T-helper 17 cell (primary cell): ENCODE measurements at places on chromosomes 3 and 15.
A peak's percentile ranks its signal among the peaks of the same experiment; 100 is the strongest.

DNA sequence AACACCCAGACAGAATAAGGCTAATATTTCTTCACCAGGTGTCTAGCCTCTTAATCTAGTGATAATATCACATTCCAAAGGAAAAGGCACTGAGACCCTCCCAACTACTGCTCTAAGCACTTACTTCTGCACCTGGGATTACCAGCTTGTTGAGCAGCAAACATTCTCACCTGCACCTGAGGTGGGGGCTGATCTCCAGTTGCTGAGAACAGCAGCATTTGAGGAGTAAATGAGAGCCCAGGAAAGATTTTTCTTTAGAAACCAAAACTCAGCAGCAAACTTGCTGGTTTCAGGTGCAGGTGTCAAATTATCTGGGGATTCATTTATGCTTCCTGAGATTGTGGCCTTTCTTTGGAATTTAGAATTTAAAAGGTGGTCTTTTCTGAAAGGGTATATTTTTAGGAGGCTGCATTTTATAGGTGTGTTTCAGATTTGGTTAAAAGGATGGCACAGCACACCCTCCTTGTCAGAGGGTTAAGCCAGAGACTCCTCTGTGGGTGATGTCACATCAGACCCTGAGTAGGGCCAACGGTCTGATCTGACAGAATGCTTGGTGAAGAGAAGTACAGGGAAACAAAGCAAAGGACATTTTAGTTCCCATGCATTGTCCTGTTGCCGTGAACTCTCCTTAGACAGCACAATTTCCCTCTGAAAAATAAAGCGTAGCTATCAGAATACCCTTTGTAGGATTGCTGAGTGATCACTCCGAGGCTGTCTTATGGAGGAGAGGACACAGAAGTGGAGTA is 411.0 kb upstream of the ATP11B start:
- H3K27me3 ChIP-seq, result peaks cover 6% of the 10 kb centered on the region
- no peak overlapping the region for H3K27ac ChIP-seq
- no peaks in the 10 kb centered on the region for H3K36me3 ChIP-seq
- no peak overlapping the region for H3K4me3 ChIP-seq
- no peak for DNase-seq

DNA sequence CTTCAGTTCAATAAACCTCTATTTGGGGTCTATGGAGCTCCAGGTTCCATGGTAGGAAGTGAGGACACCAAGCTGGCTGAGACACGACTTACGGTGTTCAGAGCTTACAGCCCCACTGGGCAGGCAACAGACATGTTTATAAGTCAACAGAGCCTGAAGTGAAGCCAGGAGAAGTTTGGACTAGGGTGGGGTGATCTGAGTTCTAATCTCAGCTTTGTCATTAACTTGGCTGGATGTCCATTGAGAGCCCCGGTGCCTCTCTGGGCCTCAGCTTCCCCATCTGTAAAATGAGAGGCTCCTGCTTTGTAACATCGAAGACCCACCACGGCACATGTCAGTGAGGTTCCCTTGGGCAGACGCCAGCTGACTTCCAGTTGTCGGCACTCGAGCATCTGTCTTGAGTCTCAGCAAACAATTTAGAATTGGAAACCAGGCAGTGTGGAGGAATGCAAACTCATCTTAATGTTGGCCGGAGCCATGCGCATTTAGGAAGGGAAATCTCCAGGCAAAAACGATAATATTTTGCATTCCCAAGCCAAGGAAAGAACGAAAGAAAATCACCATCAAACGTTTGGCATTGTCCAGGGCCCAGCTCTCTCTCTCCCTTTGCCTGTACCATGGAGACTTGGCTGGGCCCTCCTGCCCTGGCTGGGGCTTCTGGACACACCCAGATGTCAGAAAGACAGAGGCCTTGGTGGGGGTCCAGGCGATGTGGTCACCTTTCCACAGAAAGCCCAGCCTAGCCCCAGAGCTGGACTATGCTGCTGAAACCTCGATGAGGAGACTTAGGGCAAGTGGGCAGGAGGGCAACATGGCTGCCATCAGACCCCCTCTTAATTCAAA is 18.4 kb downstream of the ITGA11 start:
- H3K27ac ChIP-seq, result no peak overlapping the region
- H3K4me1 ChIP-seq, result no peaks in the 10 kb centered on the region
- H3K36me3 ChIP-seq, result no peaks in the 10 kb centered on the region
- no peak overlapping the region for H3K4me3 ChIP-seq
- DNase-seq, result no peak

DNA sequence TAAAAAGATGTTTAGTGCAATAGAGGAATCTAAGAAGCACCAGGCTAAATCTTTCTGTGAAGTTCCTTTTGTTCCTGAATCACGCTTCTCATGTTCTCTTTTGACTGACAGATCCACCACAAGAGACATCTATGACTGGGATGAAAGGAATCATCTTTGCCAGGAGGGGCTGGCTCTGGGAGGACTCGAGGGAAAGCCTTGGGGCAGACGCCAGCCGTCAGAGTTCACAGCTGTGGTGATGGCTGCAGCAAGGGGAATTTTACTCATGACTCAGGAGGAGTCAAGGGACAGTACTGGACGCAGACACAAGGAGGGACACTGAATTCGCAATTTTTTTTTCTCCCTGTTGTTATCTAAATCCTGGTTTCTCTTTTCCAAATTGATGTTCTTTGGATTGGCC is 38.7 kb downstream of the C3orf38 start:
- H3K36me3 ChIP-seq, result no peaks in the 10 kb centered on the region
- no peak overlapping the region for H3K4me3 ChIP-seq
- H3K27me3 ChIP-seq, result no peaks in the 10 kb centered on the region
- H3K27ac ChIP-seq, result no peak overlapping the region
- H3K4me1 ChIP-seq, result no peaks in the 10 kb centered on the region

DNA sequence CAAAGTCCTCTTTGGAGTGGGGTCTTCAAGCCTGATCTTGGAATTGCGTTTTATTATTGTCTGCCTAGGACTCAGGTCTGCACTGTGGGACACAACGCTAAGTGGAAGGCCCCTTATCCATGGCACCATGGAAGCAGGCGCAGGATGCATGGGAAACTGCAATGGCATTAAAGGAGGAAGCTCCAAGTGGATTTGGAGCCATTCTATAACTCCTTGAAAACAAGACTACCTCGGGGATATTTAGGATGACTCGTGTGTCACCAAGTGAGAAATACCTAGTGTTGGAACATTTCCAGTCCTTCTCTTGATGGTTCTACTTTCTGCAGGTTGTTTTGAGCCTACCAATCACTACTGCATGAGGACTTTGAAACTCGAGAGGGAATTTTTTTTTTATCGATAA is 126.6 kb upstream of the ZBED2 start:
- H3K36me3 ChIP-seq, result peaks cover 4% of the 10 kb centered on the region
- H3K4me3 ChIP-seq, result no peak overlapping the region
- no peak for DNase-seq
- H3K27me3 ChIP-seq, result no peaks in the 10 kb centered on the region
- H3K4me1 ChIP-seq, result peaks cover 8% of the 10 kb centered on the region

DNA sequence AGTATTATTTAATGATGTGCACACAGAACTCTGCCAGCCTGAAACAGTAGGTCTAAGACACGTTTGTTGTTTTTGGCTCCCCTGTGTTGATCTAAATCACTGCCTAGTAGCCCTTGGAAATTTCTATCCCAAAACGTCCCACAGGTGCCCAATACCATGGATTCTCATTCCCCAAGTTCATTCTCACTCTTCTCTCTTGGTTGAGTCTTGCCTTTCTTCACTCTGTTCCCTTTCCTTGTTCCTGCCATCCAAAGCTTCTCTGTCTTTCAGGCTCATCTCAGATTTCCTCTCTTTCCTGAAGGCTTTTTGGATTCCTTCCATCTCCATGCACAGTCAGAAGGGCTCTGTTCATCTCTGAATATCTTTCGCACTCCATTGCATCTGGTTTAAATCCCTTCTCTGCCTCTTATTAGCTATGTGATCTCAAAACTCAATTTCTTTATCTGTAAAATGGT is 54.2 kb downstream of the PPARG start:
- H3K4me1 ChIP-seq, result peaks cover 8% of the 10 kb centered on the region
- no peaks in the 10 kb centered on the region for H3K36me3 ChIP-seq
- H3K4me3 ChIP-seq, result no peak overlapping the region
- peaks cover 16% of the 10 kb centered on the region for H3K27me3 ChIP-seq

- no peaks in the 10 kb centered on the region for H3K27me3 ChIP-seq
- H3K36me3 ChIP-seq, result peaks cover 4% of the 10 kb centered on the region
- peaks cover 24% of the 10 kb centered on the region for H3K4me1 ChIP-seq
- H3K4me3 ChIP-seq, result peak overlapping the region; percentile 74
- H3K27ac ChIP-seq, result peak overlapping the region; percentile 99
- DNase-seq, result no peak
These were observed 4.4 kb upstream of the ATOSA start for GRCh38 chr15:52683580-52683979.

DNA sequence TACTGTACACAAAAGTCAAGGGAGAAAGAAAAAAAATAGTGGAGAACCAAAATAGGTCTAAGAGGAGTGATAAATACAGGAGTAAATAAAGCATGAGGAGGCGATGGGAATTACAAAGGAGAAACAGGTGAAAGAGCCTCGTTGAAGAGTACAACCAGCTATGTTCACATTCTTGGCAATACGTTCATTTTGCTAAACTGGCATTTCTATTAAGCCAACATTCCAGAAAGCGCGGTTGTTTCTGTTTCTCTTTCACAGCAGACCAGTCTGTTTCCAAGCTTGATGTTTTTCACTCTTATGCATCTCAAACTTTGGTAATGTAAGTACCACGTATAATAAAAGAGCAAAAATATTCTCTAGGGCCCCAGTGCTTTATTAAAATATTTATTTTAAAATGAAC is 74.5 kb downstream of the NSUN3 start:
- DNase-seq, result no peak
- no peaks in the 10 kb centered on the region for H3K27me3 ChIP-seq
- no peaks in the 10 kb centered on the region for H3K36me3 ChIP-seq
- no peak overlapping the region for H3K27ac ChIP-seq
- H3K4me3 ChIP-seq, result no peak overlapping the region

DNA sequence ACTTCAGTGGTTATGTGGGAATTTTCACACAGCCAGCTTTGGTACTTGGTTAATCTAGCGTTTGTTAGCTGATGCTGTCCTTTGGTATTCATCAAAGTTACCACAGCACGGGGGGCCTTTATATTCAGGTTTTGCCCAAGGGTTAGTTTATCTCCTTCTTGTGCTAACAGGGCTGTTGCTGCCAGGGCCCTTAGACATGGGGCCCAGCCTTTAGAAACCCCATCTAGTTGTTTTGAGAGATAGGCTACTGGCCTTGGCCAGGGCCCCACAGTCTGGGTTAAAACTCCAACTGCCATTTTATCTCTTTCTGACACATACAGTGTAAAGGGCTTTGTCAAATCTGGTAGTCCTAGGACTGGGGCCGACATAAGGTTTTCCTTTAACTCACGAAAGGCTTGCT is 7.5 kb upstream of the DNAAF4 start:
- no peaks in the 10 kb centered on the region for H3K4me1 ChIP-seq
- no peaks in the 10 kb centered on the region for H3K36me3 ChIP-seq
- peaks cover 21% of the 10 kb centered on the region for H3K27me3 ChIP-seq
- H3K4me3 ChIP-seq, result no peak overlapping the region

- H3K4me3 ChIP-seq, result no peak overlapping the region
- DNase-seq, result no peak
These were observed 14.5 kb downstream of the TERB2 start for GRCh38 chr15:44971036-44971435.

GRCh38 chr3:56886314-56886713 is 84.6 kb upstream of the ARHGEF3 start:
- H3K4me1 ChIP-seq, result peaks cover 48% of the 10 kb centered on the region
- no peak for DNase-seq
- H3K36me3 ChIP-seq, result peaks cover 4% of the 10 kb centered on the region
- H3K27me3 ChIP-seq, result no peaks in the 10 kb centered on the region
